Stimulated activated CD4-positive, alpha-beta T cell treated with anti-CD3 and anti-CD28 coated beads, Interleukin-4, amount 100 ng/mL, for 4 hours (primary cell): ENCODE measurements at places on chromosomes 11 and 22.
A peak's percentile ranks its signal among the peaks of the same experiment; 100 is the strongest.

DNA sequence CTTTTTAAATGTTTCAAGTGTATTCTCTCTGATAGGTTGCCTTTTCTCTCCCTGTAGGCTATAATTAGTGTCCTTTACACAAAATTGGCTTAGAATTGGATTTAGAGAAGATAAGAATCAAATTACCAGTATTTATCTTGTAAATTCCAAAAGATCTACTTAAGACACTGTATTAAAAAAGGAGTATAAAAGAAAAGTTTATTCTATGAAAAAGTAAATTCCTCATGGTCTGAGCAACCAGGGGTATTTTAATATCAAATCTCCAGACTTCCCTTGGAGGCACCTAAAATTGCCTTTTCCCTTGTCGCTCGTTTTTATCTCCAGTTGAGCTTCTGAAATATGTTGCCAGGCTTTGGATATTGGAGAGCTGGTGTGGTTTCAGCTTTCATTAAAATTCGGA lies 36.4 kb downstream of the ZBTB16 start:
- no peak for DNase-seq

DNA sequence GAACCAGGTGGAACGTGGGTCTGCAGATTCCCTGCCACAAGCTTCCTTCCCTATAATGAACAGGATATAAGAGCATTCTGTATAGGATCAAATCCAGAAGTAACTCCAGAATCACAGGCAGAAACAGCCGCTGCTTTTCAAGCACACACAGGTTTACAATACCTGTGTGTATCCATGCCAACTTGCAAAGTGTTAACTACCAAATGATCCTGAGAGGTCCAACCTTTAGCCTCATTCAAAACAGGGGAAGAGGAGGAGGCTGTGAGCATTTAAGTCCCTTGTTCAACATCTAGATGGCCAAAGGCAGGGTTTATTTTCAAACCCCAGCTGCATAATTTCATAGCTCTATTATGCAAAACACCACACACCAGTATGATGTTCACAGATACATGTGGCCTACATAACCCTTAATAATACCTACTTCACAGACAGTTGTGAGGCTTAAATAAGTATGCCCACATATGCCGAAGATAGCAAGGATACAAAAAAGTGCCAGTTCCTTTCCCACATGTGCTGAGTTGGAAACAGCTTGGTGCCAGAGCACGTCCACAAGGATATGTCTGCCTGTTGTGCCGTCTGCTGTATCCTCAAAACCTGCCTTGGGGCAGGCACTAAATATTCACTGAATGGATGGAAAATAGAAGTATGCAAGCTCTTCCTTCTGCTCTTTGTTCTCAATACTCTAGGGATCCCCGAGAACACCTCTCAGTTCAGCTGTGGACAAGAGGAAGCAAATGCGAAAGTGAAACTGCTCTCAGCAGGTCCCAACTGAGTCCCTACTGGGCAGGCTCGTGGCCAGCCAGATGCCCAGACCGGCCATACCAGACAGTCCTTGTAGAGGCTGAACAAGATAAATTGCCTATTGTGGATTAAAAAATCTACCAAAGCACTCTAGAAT lies 66.8 kb downstream of the LARGE1 start:
- DNase-seq = no peak

DNA sequence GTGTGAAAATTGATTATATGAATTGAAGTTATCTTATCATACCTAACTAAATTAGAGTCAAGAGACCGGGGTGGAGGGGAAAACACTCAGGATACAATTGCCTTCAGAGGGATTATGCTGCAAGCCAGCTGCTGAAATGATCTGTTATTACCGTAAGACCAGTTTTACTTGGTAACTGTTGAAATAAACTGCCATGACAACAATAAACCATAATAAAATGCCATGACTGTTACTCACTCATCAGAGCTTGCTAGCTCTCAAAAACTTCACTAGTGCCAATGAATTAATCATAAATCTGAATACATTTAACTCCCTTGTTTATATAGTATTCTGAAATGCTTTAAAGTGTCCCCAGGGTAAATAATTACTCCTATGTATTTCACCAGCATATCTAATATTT lies 68.2 kb downstream of the CASP12 start:
- DNase-seq = no peak

DNA sequence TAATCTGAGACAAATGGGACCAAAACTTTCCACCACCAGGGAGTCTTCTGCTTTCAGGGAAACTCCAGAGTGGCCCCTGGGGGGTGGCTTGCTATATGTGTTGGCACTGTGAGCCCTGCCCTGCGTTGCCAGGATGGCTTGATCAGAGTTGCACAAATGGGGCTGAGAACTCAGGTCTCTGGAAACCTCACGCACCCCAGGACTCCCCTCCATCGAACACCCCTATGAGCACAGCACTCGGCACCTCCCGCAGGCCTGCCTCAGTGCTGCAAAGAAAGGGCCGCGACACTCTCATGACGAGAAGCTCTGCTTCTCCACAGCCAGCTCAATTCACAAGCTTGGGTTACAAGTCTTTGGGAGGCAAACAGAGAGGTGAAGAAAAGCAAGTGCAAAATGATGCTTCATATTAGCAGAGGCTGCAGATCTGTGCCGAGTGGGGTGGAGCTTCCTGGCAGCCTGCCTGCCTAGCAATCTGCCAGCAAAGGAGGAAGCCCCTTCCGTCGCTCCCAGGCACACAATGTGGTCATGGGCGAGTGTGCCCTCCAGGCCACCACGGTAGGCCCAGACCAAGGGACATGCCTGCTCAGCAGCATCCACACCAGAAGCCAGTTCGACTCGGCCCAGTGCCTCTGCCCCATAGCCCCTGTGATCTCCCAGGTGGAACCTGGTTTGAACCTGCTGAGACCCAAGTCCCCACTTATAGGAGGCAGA lies 55.7 kb downstream of the MYH9 start:
- DNase-seq = peak; percentile 44

DNA sequence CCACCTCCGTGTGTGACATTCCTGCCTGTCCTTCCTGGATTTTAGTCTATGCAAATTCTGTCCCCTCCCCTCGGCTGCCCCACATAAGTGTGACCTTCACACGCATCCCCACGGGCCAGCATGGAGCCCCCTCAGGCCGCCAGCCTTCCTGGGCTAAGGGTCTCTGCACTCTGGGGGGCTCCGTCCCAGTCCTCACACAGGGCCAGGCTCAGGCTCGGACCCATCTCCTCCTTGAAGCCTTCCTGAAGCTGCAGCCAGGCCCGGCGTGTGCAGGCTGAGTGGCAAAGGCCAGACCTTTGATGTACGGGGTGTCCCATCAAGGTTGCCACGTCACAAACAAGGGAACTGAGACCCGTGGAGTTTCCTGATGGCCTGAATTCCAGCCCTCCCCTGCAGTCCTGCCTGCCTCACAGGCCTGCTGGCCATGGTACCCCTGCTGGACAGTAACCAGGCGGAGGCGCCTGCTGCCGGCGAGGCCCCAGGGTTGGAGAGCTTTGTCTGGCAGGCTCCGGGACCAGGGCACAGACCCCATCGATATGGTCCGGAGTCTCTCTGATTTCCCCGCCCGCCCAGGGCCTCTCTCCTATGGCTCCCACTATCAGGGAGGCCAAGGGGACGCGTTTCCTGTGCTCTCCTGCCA lies 791.7 kb downstream of the BRD1 start:
- DNase-seq = no peak

DNA sequence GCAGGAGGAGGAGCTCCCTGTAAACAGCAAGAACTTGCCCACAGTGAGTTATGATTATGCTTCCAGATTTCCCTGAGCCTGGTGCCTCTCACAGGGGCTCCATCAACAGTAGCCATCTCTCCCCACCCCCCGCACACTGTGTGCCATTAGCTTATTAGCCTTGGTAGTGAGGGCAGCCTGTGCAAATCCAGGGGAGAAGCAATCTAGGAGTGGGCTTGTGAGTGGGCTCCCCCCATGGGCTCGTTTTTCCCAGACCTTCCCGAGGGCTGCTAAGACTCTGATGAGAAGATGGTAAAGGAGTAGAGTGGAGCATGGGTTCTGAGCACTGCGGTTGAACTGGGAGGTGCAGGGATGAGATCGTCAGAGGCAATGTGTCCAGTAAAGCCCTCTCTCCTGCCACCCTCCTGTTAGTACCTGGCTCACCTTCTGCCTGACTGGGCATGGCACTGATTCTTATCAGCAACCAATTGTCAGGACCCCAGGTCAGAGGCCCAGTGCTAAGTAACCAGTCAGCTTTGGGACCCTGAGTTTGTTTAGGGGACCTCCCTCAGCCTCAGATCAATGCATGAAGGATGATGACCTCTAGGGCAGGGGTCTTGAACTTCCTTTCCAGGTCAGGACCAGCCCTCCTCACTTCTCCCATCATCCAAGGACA lies 38.4 kb upstream of the TP53I11 start:
- no peak for DNase-seq

GRCh38 chr11:267491-267994 lies 10.7 kb upstream of the NLRP6 start:
- DNase-seq = peak; percentile 53

DNA sequence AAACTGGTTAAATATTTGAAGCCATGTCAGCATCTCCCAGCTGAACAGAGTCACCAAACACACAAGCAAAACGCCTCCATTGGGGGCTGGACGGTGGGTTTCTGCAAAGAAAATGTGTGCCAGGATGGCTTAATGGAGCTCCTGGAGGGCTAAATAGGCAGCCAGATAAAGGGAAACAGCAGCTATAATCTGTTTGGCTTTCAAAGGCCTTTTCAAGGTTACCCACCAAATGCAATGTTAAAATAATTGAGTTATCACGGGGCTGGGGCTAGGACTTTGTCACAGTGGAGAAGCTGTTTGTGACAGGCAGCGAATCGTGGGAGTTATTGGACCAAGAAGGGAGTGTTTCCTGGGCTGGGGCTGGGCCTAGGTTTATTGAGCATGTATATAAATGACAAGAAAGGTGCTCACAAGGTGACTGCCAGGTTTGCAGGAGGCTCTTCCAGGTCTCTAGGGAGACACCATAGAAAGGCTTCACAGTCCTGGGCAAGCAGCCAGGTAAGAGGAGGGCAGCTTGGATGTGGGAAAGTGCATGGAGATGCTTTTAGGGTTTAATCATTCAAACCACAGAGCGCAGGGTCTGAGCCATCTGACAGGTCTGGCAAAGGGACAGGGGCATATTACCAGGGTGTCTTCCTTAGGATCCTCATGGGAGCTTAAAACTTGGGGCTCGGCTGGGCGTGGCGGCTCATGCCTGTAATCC lies 28.3 kb downstream of the GRIK4 start:
- DNase-seq = no peak

DNA sequence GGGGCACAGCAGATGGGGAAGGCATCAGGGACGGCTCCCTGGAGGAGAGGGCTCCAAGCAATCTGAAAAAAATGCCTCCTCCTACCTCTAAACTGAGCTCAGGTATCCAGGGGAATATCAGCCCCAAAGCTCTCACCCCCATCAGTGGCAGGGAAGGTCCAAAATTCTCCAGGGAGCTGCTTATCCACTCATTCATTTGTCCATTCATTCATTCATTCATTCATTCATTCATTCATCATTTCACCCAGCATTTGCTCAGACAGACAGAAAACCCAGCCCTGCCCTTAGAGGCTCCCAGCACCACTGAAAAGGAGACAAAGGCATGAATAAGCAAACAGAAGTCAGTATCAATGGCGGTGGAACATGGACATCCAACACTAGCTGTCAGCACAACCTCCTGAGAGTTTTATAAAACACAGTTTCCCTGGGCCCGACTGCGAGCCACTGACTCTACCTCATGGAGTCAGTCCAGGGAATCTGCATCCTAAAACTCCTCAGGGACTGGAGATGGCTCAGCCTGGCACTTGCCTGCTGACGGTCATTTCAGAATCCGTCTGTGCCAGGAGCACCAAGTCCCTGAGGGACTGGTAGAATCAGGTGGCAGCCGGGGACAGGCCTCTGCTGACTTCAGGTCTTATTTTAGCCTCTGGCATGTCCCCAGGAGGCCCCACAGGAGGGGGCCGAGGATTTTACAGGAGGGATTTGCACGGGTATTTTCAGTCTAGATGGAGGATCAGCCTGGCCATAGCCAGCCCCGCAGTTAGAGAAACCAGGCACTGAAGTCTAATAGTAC lies 164.6 kb downstream of the MN1 start:
- DNase-seq = no peak

GRCh38 chr11:133343951-133344350 lies 188.3 kb downstream of the OPCML start:
- DNase-seq = no peak

- no peak for DNase-seq
These were observed 98.6 kb downstream of the KIAA1671 start for GRCh38 chr22:25051073-25051472.

GRCh38 chr11:65852508-65853245 lies 5.3 kb downstream of the CFL1 start:
- no peak for DNase-seq

DNA sequence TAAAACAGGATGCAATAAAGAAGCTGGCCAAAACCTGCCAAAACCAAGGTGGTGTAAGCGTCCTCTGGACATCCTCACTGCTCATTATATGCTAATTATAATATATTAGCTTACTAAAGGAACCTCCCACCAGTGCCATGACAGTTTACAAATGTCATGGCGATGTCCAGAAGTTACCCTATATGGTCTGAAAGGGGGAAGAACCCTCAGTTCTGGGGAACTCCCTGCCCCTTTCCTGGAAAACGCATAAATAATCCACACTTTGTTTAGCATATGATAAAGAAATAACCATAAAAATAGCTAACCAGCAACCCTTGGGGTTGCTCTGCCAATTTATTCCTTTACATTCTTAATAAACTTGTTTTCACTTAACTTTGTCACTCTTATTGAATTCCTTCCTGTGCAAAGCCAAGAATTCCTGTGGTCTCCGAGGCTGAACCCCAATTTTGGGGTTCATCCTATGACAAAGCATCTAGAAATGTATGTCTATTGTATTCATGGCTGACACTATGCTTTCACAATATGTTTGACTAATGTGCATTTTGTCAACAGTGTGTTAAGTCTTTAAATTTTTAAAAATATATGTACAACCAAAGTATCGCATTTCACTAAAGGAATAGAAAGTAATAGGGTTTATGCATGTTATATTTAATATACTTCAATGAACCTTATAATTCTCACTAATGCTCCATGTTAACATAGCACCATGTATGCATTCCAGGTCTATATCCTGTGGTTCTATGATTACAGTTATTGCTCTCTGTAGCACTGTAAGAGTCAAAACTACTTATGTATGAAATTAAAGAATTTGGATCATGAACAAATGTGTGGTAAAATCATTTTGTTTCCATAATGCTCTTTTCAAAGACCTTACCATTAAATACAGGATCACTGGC lies 25.1 kb downstream of the LGR4 start:
- no peak for DNase-seq

GRCh38 chr11:110081462-110082376 lies 11.5 kb upstream of the ZC3H12C start:
- DNase-seq = no peak

- DNase-seq = no peak
These were observed 92.6 kb downstream of the DEPDC5 start for GRCh38 chr22:31846161-31847115.

- DNase-seq = no peak
These were observed 28.4 kb downstream of the CCDC90B start for GRCh38 chr11:83257761-83258168.

DNA sequence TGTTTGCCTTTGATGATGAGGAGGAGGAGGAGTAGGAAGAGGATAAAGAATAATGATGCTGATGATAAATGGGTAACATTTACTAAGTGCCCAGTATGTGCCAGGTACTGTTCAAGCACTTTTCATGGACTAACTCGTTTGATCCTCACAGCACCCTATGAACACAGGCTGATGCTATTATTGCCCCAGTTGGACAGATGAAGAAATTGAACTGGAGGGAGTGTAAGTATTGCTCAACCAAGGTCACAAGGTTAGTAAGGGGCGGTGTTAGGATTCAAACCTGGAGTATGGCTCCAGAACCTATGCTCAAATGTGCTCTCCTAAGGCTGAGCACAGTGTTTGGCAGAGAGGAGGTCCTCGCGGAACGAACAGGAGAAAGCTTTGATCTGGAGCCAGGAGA lies 78.6 kb downstream of the SYN3 start:
- no peak for DNase-seq

- no peak for DNase-seq
These were observed 1.4 kb upstream of the PIM3 start for GRCh38 chr22:49958931-49959781.
